ENCODE measurements at places on chromosomes 13 and 19.
A peak's percentile ranks its signal among the peaks of the same experiment; 100 is the strongest.

- DNase-seq = no peak
These were observed 11.7 kb downstream of the SKA3 start for GRCh38 chr13:21164631-21165030.

DNA sequence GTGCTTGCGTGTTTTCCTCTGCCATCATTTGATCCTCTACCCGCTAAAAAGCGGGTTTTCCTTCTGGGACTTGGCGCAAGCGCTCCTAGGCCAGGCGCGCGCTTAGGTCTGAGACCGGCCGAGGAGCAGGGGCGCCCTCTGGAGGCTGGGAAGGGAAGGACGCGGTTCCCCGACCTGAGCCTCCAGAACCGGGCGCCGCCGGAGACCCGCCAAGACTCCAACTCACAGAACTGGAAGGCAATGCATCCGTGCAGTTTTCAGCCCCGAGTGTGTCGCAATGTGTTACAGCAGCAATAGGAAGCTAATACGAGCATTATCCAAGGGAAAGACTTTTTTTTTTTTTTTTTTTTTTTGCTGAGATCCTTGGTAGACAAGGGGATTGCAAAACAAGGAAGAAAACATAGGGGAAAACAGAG, 190.9 kb downstream of the COL4A1 start:
- DNase-seq = no peak

GRCh38 chr19:34574704-34575103, 93.1 kb downstream of the WTIP start:
- no peak for DNase-seq

- no peak for DNase-seq
These were observed 623 bp upstream of the C5AR1 start for GRCh38 chr19:47309038-47309437.

GRCh38 chr13:37539976-37540605, 58.5 kb downstream of the POSTN start:
- peak; percentile 12 for DNase-seq

DNA sequence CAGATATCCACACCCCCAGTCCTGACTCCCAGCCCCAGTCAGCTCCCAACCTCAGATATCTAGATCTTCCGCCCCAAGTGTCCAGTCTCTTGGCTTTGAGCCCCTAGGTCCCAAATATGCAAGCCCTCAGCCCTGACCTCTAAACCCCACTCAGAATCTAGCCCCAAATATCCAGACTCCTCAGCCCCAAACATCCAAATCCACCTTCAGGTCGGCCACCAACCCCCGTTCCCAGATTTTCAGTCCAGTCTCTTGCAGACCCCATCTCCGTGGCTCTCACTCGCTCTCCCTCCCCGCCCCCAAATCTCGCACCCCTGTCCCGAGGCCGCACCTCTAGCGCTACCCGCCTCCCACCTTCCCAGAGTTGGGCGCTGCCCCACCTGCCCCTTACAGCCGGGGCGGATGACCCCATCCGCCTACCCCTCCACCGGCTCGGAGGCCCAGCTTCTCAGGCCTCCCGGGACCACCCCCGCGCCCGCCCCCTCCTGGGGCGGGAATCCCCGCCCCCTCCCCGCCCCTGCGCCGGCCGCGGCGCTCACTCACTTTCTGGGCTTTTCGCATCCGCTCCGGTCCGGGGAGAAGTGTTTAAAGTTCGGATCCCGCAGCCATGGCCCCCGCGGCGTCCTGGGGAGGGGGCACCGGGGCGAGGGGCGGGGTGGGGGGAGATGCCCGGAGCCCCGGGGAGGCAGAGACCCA, 604 bp downstream of the ERFL start:
- no peak for DNase-seq

- no peak for DNase-seq
These were observed 819.6 kb upstream of the ATXN8OS start for GRCh38 chr13:69288026-69288425.

DNA sequence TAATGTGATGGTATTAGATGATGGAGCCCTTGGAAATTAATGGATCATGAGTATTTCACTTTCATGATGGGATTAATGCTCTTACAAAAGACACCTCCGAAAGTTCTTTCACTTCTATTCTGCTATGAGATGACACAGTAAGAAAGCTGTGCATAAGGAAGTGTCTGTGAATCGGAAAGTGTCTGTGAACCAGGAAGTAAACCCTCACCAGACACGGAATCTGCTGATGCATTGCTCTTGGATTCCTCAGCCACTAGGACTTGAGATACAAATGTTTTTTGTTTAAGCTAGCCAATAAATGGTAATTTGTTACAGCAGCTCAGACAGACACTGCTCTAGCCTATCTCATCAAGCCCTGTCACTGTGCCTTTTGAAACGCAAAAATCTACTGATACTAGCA, 440.4 kb upstream of the PRR20A start:
- DNase-seq = no peak

DNA sequence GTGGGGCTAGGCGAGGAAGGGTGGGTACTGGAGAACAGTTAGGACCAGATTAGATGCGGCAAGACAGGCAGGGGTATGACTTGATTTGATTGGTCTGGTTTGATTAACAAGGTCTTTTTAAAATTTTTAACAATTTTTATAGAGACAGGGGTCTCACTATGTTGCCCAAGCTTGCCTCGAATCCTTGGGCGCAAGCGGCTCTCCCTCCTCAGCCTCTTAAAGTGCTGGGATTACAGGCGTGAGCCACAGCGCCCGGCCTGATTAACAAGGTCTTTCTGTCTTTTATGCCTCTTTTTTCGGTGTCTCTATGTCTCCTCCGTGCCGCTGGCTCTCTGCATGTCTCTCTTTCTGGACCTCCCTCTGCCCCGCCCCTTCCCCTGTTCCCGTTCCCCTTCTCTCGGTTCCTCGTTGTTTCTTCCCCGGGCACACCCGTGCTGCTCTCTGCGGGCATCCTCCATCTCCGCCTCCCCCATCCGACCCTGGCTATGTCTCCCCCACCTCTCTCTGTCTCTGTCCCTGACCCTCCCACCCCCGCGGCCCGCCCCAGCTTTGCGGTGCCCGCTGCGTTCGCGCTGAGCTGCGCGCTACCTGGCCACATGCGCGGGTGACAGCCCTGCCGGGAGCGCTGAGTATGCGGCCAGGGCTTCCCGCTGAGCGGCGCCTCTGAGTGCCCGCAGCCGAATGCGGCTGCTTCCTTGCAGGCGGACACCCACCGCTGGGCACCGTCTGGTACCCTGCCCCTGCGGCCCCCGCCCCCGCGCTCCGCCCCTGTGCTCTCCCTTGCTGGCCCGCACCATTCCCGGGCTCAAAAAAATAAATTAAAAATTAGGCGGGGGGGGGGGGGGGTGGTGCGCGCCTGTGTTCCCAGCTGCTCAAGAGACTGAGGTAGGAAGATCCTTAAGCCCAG, 8.1 kb upstream of the SDHAF1 start:
- no peak for DNase-seq

- DNase-seq = no peak
These were observed 6.0 kb upstream of the GRTP1 start for GRCh38 chr13:113369881-113370280.

DNA sequence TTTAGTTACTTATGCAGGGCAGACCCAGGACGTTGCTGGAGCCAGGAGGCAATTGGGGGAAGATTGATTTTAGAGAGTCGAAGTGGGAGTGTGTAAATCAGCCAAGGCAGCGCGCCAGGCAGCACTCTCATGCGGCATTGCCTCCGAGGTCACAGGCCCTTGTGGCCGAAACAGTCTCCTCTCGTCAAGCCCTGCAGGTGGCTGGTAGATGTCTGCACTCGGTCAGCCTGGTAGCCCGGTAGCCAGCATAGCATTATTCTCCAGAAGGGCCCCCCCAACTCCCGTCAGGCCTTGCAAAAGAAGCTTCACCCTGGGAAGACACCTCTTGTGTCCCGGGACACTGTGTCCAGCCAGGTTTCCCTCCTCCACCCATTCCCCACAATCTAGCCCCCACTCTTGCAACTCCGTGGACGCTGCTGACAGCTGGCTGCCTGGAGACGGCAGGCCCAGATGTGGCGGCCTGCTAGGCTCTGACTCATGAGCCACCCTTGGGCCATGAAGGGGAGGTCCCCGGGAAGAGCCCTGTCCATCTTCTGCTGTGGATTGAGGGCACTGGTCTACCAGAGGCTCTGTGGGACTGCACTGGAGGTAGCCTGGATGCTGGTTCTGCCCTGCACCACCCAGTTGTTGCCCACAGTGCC, 2.6 kb upstream of the PEPD start:
- no peak for DNase-seq

GRCh38 chr19:3270902-3271301, 46.4 kb downstream of the CELF5 start:
- DNase-seq = no peak

- no peak for DNase-seq
These were observed 64.0 kb downstream of the IER2 start for GRCh38 chr19:13214036-13214730.

GRCh38 chr13:92821324-92821723, 405.3 kb upstream of the GPC6 start:
- DNase-seq = no peak

DNA sequence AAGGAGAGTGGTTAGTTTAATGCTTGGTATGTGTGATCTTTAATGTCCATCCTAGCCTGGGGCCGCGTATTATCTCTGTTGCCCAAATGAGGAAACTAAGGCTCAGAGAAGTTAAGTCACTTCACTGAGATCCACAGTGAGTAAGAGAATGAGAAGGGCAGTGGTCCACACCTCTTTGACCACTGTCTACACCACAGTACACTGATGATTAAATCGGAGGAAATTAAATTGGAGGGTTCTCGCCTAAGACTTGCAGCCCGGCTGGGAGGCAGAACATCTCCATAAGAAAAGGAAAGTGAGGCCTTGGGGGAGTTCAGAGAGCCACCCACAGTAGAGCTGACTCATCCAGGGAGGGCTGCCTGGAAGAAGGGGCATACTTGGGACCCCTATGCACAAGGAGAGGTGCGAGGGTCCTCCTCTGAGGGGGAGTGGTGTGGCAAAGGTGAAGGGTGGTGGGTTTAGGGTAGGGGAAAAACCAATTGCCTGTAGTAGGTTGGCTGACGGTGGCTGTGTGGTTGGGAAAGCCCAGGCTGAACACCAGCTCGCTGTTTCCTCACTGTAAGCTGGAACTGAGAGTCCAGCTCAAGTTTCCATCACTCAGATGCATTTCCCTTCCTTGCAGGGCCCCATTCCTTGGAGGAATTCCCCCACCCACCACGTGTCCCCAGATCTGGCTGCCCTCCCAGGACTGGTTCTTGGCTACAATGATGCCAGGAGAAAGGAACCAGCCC, 15.0 kb upstream of the DHRS12 start:
- no peak for DNase-seq

GRCh38 chr13:67519356-67519755, 289.2 kb upstream of the PCDH9 start:
- DNase-seq = no peak

DNA sequence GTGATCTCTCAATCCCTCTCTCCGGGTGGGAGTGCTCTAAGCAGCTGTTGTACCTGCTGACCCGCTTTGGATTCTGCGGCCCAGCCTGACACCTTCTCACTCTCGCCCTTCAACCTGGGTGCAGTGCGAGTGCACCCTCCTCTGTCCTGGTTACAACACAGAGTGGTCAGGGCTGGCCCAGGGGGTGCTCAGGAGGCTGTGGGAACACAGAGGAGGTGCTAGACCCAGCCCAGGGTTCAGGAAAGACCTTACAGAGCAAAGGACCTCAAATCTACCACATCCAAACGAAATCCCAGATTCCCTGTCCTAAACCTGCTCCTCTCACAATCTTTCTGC, 23.7 kb downstream of the ZNF175 start:
- DNase-seq = no peak

- DNase-seq = no peak
These were observed 4.7 kb upstream of the GPR183 start for GRCh38 chr13:99311748-99312492.

GRCh38 chr19:58584498-58585441, 11.6 kb upstream of the MZF1 start:
- no peak for DNase-seq

- DNase-seq = peak; percentile 19
These were observed 25.3 kb upstream of the FBN3 start for GRCh38 chr19:8174706-8175105.

- DNase-seq = no peak
These were observed 933.9 kb upstream of the MIR17HG start for GRCh38 chr13:90413548-90413947.

DNA sequence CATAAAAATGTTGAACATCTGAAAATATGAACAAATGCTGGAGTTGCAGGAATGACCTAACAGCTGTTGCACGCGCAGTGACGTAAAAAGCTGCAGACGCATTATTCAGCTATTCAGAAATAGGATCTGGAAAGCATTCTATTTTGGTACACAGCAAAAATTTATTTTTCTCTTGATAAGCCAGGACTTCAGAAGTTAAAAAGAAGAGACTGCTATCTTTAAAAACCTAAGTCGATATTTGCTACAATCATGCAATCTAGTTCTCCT, 36.9 kb upstream of the STARD13 start:
- no peak for DNase-seq

DNA sequence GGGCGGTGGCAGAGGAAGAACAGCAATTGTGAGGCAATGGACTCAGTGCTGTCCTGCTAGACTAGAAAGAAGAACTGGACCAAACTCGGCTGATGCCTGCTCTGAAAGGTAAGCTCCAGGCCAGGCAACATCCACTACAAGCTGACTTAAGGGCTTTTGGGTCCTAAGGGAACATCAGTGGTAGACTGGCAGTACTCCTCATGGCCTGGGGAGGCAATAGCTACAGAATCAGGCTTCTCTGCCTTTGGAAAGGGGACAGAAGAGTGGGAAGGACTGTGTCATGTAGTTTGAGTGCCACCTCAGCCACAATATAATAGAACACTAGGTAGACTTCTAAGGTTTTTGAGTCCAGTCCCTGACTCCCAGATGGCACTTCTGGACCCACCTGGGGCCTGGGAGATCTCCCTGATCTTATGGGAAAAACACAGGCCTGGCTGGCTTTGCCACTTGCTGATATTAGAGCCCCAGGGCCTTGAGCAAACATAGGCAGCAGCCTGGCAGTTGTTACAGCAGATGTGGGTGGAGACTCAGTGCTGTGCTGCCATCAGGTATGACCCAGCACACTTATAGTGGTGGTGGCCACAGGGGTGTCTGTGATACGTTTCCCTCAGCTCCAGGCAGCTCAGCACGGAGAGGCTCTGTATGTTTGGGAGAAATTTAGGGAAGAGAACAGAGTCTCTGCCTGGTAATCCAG, 9.2 kb upstream of the CLC start:
- no peak for DNase-seq

- DNase-seq = no peak
These were observed 3.9 kb upstream of the KLK15 start for GRCh38 chr19:50837300-50837699.

GRCh38 chr13:109243311-109243951, 543.0 kb downstream of the IRS2 start:
- DNase-seq = peak; percentile 92

DNA sequence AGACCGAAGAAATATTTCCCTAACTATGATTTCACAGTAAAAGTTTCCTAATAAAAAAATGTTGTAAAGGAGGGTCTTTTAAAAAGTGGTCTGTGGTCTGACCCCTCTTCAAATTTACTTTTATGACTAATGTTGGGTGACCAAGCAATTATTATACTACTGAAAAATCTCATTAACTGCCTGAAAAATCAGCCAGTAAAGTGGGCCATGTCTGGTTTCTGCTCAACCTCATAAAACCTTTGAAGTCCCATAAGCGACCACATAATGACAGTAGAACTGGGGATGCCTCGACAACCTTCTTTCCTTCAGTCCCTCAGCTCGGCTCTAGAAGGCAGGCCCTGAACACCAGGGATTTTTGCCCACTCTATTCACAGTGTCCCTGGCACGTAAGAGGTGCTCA, 434.3 kb downstream of the EFNB2 start:
- no peak for DNase-seq
